ENCODE measurements at places on chromosomes 1 and 21.
A peak's percentile ranks its signal among the peaks of the same experiment; 100 is the strongest.

GRCh38 chr1:51956528-51957509 is 33.7 kb downstream of the RAB3B start:
- no peak overlapping the region for H3K4me3 ChIP-seq
- H3K4me1 ChIP-seq: no peaks in the 10 kb centered on the region
- DNase-seq: no peak
- H3K36me3 ChIP-seq: no peaks in the 10 kb centered on the region
- H3K27ac ChIP-seq: no peak overlapping the region

DNA sequence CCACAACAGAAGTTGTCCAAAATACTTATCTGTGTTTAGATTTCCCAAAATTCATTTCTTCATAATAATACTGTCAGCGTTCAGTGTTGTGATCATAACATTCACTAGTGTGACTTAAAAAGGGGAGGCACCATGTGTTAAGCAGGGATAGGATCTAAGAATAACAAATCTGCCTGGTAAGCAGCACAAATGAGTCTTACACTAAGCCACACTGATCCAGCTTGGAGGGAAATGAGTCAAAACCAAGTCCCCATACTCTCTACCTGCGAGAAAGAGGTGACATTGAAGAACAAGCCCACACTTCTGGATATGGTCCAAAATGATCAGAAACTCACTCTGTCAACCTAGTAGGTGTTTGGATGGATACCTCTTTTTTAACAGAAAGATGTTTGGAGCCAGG is 145.5 kb downstream of the CRB1 start:
- no peak overlapping the region for H3K27ac ChIP-seq
- H3K36me3 ChIP-seq: no peaks in the 10 kb centered on the region
- no peak for DNase-seq
- H3K27me3 ChIP-seq: no peaks in the 10 kb centered on the region
- H3K4me1 ChIP-seq: peaks cover 2% of the 10 kb centered on the region
- H3K4me3 ChIP-seq: no peak overlapping the region

- peak overlapping the region; percentile 86 for H3K4me3 ChIP-seq
- peaks cover 20% of the 10 kb centered on the region for H3K4me1 ChIP-seq
- H3K27me3 ChIP-seq: peaks cover 5% of the 10 kb centered on the region
- DNase-seq: no peak
- peak overlapping the region; percentile 96 for H3K27ac ChIP-seq
- H3K36me3 ChIP-seq: peaks cover 11% of the 10 kb centered on the region
Observed at GRCh38 chr1:42463921-42464320, 835 bp downstream of the CCDC30 start.

DNA sequence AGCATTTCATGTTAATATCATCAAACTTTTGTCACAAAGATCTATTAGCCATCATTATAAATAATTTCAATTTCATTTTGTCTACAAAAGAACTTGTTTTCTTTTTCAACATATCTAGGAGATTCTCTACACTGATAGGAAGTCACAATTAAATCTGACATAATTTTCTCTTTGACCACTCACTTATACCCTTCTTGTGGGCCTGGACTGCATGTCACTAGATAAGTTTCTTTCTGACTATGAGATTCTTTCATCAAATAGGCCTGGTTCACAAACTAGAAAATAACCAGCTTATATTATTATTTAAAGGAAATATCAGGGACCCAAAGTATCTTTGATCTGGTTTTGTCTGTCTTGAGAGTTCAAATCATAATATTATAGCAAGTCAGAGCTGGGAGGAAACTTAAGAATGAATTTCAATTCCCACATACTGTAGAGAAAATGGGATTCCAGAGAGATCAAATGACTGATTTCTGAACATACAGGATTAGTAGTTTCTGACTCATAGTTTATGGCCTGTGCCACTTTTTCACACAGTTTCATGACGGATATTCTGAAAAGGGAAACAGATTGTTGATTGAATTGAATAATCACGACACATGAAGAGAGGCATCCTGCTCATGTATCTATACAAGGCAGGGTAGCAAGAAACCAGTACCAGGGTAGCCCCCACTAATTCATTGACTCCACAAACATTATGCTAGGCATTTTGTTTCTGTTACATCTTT is 355.8 kb downstream of the GPATCH2 start:
- H3K27me3 ChIP-seq: no peaks in the 10 kb centered on the region
- no peak overlapping the region for H3K27ac ChIP-seq
- H3K36me3 ChIP-seq: no peaks in the 10 kb centered on the region

- H3K4me3 ChIP-seq: no peak overlapping the region
- H3K27ac ChIP-seq: no peak overlapping the region
- H3K36me3 ChIP-seq: no peaks in the 10 kb centered on the region
- DNase-seq: no peak
- H3K4me1 ChIP-seq: no peaks in the 10 kb centered on the region
- H3K27me3 ChIP-seq: peaks cover 58% of the 10 kb centered on the region
Observed at GRCh38 chr21:36684957-36685714, 13.8 kb upstream of the SIM2 start.

GRCh38 chr1:203629507-203630082 is 3.0 kb downstream of the ATP2B4 start:
- DNase-seq: peak; percentile 42
- peak overlapping the region; percentile 98 for H3K4me3 ChIP-seq
- H3K27me3 ChIP-seq: no peaks in the 10 kb centered on the region

- no peaks in the 10 kb centered on the region for H3K27me3 ChIP-seq
- no peak overlapping the region for H3K4me3 ChIP-seq
- no peak overlapping the region for H3K27ac ChIP-seq
Observed at GRCh38 chr1:194342484-194343262, 1156.3 kb upstream of the B3GALT2 start.

DNA sequence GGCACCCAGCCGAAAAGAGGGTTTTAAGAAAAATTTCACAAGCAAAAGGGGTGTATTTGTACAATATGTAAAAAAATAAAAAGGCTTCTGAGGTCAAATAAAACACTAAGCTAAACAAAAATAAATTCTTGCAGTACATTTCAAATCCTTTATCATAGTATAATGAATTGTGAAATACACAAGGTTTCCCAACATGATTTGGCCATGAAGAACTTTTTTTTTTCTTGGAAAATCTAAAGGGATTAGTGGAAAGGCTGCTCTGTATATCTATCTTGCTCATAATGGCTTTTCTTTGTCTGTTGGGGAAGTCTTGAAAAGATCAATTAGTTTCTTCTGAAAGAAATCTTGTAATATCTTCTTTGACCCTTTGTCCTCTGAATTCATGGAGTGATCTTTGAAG is 593.4 kb downstream of the PLPP3 start:
- no peak overlapping the region for H3K27ac ChIP-seq
- no peak for DNase-seq
- H3K27me3 ChIP-seq: peaks cover 17% of the 10 kb centered on the region

- no peak overlapping the region for H3K27ac ChIP-seq
- H3K36me3 ChIP-seq: no peaks in the 10 kb centered on the region
- DNase-seq: no peak
- no peaks in the 10 kb centered on the region for H3K27me3 ChIP-seq
Observed at GRCh38 chr1:196094821-196095220, 513.4 kb downstream of the KCNT2 start.

DNA sequence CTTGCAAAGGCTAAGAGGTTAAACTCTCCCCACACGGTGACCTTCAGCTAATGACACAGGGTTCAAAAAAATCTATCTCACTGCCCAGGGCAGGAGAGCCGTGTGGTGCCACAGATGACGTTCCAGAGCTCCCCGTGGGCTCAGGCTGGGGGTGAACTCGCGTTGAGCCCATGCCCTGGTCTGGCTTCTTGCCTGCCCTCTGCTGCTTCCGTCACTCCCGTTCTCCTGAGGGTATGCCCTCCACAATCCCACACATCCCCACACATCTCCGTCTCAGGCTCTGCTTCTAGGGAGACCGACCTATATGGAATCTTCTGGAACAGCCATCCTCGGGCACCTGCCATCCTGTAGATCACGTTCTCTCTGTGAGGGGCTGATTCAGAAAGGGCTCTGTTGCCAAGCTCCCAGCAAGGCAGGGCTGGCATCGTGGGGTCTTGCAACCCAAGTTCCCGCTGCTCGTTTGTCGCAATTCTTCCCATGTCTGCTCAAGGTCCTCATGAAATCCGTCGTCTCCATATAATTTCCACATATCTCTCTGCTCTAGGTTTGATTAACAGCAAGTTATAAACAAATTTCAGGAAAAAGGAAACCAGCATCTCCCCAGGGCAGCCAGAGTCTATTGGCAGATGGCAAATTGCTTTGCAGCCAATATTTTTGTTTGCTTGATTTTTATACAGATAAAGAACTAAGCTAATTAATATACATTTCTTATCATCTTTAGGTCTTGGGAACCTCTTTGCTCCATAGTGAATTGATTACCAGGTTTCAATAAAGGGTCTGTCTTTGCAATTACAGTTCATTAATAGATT is 278.2 kb downstream of the PTPRU start:
- peaks cover 45% of the 10 kb centered on the region for H3K27me3 ChIP-seq
- no peak overlapping the region for H3K27ac ChIP-seq
- H3K4me1 ChIP-seq: peaks cover 5% of the 10 kb centered on the region
- DNase-seq: no peak
- no peaks in the 10 kb centered on the region for H3K36me3 ChIP-seq

DNA sequence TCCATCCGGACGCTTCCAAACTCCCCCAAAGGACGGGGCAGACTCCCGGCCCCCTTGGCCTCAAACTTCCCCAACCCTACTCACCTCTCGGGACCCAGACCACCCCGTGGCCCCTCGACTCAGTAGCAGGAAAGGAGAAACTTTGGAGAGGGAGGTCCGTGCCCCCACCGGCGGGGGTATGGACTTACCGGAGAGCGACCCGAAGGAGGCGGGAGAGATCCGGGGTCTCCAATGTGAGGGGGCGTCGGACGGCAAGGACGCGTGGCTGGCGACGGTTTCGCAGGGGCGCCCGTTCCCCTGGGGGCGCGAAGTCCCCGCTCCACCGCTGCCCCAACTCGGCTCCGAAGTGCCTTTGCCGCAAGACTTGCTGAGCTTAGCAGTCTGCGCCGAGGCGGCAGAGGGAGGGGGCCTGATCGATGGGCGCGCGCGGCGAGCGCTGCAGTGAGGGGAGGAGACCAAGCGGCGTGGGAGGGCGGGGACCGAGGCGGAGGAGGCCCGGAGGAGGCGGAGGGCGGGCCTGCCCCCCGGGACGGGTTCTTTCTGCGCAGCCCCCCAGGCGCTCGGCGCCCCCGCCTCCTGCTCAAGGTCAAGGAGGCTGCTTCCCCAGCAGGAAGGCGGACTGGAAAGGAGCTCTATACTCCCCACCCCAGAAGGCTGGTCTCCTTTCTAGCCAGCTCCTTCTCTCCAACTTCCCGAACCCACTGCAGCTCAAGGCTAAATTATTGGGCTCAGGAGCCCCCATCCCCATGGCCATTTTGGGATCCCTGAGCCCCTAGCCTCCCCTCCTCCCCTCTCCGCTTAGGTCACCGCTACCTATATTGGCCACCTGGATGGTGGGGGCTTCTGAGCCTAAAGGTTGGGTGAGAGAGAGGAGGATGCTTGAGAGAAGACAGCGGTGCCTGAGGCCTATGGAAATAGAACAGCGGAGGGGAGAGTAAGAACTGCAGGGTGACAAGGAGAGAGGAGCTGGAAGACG is at the start of gene SYT2:
Gene SYT2, minus strand, starts transcription at position 385 of the 976 bp plus-strand sequence. CDS start 104,682 bp downstream, outside the sequence.
- DNase-seq: no peak
- H3K36me3 ChIP-seq: peaks cover 6% of the 10 kb centered on the region
- H3K27ac ChIP-seq: no peak within 1 kb of the TSS
- H3K4me3 ChIP-seq: peak within 1 kb of the TSS; percentile 75

DNA sequence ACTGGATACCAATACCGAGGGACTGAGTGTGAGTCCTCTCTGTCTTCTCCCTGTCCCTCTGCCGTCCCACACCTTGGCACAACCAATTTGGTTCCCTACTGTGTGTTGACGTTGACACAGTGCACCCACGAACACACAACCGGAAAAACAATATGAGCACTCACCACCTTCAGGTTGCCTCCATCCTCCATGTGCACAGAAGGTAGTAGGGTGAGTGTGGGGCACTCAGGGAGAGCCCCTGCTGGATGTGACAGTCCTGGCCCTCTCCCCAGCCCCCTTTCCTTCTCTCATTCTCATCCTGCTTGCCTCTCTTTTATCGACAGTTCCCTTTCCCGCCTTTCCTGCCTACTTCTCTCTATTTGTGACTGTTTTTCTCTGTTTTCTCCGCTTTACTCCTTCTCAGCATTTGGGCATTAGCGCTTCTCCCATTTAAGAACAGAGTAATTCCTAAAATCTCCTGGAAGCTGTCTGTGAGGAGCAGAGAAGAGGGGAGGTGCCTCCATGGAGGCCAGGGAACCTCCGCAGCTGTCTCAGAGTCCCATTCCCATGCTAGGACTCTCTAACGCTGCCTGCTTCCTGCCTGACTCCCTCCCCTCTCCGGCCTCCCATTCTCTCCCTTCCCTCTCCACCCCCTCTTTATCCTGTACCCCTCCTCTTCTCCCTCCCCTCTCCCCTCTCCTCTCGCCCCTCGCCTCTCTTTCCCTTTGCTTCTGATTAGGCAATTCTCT is 16.4 kb downstream of the CADM3 start:
- peaks cover 6% of the 10 kb centered on the region for H3K36me3 ChIP-seq
- H3K4me1 ChIP-seq: peaks cover 19% of the 10 kb centered on the region
- H3K27ac ChIP-seq: no peak overlapping the region
- peak overlapping the region; percentile 74 for H3K4me3 ChIP-seq
- DNase-seq: no peak

DNA sequence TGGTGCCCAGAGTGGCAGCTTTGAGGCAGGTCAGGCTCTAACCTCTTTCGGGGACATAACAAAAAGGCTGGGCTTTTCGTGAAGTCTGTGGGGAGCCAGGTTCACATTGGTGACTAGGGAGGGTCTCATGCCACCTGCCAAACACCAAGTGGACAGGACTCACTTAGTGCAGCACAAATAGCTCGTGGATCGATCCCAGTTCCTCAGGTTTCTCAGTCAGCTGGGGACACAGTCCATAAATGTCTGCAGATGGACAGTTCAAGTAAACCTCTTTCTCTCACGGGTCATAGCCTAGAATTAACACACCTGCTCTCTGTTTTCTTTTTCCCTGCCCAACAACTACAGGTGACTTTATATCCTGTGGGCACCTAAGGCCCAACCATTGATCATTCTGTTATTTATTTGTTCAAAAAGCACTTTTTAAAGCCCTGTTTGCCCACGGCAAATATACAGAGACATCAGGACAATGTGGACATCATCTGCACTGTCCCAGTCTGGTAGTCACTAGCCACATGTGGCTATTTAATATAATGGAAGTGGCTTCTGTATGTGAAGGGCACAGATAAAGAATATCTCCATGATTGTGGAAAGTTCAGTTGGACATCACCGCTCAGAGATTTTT is 53.5 kb downstream of the CAPN2 start:
- no peak for DNase-seq
- H3K27ac ChIP-seq: peak overlapping the region; percentile 68
- no peak overlapping the region for H3K4me3 ChIP-seq
- no peaks in the 10 kb centered on the region for H3K4me1 ChIP-seq
